ENCODE measurements at places on chromosomes 1 and 21.

DNA sequence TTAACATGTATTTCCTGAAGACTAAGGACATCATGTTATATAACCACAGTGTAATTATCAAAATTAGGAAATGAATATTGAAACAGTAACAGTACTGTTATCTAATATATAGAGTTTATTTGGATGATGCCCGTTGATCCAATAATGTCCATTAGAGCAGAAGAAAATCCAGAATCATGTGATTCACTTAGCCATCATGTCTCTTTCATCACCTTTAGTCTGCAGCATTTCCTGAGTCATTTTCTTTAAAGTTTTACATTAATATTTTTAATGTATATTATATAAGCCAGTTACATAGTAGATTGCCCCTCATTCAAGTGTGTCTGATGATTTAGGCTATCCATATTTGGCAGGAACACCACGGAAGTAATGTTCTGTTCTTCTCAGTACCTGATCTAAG is 28.9 kb downstream of the MPZL1 start:
- DNase-seq, result no peak

DNA sequence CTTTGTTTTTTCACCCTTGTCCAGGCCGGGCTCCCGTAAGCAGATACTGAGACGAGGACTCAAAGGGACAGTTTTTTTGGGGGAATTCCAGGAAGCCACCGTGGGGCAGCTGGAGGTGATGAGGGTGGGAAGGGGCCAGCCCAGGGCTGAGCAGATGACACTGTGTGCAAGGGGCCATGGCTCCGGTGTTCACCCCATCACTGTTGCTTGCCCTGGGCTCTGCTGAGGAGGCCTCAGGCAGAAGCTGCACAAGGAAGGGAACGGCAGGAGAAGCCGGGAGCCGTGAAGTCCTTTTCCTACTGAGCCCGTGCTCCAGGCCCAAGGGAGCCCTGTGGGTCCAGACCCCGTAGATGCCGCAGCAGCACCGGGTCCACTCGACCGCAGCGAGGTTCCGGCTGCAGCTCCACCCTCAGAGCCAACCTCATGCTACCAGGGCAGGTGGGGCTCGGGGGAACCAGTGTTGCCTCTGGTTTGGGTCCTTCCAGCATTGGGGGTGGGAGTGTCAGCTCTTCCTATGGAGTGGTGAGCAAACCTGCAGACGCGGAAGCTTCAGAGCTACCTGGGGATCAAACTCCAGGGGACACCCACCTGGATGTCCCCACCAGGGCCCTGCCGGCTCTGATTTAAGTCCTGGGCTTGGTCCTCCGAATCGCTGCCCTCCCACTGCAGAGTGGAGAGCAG is 4.3 kb upstream of the CALML6 start:
- peak; percentile 5 for DNase-seq

DNA sequence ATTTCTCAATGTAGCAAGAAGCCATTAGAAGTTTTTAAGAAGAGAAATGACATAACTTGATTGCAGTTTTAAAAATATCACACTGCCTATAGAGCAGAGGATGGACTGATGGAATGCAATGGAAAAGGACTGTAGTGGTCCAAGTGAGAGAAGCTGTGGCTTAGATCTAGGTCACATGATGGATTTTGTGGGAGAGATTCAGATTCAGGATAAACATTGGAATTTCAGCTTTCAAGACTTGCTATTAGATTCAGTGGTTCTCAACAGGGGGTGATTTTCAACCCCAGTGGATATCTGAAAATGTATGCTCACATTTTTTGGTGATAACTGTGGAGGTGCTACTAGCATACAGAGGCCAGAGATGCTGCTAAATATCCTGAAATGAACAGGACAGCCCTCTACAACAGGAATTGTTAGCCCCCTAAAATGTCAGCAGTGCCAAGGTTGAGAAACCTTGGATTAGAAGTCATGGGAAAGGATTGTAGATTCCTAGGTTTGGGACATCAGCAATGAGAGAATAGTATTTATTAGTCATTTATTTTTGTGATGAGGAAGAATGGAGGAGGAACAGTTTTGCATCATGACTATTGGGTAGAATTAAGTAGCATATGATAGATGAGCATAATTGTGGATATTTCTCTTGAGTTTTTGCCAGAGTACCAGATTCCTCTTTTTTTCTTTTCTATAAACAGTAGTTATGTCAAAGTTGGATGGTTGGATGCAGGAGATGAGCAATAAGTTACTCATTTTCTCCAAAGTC is 30.1 kb upstream of the KCNK2 start:
- no peak for DNase-seq

DNA sequence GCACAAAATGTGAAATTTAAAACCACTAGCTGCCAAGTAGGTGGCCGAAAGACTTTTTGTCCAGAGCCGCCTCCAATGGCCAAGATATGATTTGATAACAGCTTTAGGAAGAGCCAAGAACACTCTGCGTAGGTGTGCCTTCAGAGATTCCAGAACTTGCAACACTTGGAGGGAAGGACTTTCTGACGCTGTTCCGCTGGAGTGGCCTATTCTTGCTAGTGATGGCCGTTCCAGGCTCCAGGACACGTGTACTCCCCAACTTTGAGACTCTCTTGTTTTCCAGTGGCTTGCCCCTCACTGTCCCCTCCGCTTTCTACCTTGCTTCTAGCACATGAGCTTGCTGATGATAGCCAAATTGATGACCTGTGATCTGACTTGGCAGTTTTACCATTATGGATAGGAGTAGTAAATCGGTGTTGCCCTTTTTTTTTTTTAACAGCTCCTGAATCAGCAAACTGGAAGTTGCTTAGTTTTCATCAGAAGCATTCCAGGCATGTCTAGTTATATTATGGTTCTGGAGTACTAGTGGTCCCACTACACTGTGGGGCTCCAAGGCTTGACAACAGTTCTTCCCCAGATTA is 1.0 kb downstream of the PRDX6 start:
- DNase-seq, result no peak

DNA sequence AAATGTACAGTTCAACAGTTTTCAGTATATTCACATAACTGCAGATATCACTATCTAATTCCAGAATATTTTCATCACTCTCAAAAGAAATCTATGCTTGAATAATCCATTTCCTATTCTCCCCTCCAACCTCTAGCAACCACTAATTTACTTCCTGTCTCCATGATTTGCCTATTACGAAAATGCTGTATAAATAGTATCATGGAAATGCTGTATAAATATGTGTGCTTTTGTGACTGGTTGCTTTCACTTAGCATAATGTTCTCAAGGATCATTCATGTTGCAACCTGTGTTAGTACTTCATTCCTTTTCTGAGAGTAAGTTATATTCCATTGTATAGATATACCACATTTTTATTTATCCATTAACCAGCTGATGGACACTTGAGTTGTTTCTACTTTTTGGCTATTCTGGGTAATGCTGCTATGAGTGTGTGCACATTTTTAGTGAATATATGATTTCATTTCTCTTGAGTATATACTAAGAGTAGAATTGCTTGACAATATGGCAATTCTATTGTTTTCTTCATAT is 115.6 kb downstream of the TNFSF18 start:
- DNase-seq, result no peak

GRCh38 chr1:56301791-56302190 is 277.6 kb downstream of the PLPP3 start:
- no peak for DNase-seq

GRCh38 chr1:109296782-109297181 is 10.0 kb downstream of the MYBPHL start:
- no peak for DNase-seq

- DNase-seq, result no peak
Measured at GRCh38 chr1:21938732-21939538, 1.8 kb upstream of the HSPG2 start.

- no peak for DNase-seq
Measured at GRCh38 chr21:44596068-44596725, 3.9 kb upstream of the KRTAP10-6 start.

- no peak for DNase-seq
Measured at GRCh38 chr1:84859866-84860265, 33.1 kb downstream of the LPAR3 start.

DNA sequence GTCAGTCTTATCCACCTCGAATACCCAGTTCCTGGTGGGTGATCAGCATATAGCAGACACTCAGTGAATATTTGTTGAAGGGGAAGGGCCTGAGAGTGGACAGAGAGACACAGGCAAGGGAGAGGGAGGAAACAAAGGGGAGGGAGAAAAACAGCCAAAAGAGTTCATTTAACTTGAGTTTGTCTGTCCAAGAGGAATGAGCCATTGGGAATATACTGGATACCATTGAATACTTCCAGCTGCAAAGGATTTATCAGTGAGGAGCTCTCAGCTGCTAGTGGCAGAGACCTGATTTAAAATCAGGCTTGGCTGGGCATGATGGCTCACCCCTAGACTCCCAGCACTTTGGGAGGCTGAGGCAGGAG is 11.5 kb upstream of the BGLAP start:
- DNase-seq, result no peak

GRCh38 chr1:37439349-37439995 is 34.9 kb upstream of the ZC3H12A start:
- DNase-seq, result no peak

DNA sequence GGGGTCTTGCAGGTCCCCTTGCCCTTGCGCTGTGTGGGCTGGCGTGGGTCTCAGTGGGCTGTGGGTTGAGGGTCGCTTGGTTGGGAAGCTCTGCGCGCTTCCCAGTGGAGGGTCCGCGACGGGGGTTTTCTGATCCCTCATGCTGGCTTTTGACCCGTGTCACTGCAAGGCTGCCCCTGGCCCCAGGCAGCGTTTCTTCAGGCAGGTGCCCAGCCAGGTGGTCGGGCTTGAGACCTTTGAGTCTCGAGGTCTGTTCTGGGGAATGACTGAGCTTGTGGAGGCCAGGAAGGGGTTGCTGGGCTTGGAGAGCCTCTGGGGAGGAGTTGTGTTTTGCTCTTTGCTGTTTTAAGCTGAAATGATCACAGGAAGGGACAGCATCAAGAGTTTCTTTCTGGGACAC is 5.3 kb downstream of the SKI start:
- DNase-seq, result no peak

GRCh38 chr1:233514946-233515391 is 98.9 kb upstream of the KCNK1 start:
- DNase-seq, result no peak

GRCh38 chr1:13901039-13901438 is 201.1 kb downstream of the PRDM2 start:
- DNase-seq, result no peak

GRCh38 chr1:184563308-184563707 is 176.5 kb downstream of the C1orf21 start:
- DNase-seq, result no peak

DNA sequence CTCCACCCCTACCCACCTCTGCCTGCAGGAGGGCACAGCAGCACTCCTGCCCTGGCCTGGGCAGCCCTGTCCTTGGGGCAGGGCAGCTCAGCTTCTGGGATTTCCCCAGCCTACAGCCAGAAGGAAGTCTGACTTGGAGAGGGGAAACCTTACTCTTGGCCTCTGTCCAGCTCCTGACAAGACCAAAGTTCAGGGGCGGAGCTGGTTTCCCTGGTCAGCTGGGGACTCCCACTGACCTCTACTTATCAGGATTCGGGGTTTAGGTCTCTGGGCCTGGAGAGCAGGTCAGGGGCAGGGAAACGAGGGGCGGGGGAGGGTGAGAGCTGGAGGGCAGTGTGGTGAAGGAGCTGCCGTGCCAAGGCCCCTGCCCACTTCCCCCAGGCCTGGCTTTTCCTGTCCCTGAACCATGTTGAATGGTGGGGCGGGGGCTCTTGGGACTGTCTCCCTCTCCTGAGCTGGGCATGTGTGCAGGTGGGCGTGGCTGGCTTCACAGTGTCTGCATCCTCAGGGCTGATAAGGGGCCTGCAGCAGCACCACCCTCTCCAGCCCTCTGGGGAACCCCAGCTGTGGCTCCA is 16.8 kb upstream of the ETV3 start:
- DNase-seq, result no peak

DNA sequence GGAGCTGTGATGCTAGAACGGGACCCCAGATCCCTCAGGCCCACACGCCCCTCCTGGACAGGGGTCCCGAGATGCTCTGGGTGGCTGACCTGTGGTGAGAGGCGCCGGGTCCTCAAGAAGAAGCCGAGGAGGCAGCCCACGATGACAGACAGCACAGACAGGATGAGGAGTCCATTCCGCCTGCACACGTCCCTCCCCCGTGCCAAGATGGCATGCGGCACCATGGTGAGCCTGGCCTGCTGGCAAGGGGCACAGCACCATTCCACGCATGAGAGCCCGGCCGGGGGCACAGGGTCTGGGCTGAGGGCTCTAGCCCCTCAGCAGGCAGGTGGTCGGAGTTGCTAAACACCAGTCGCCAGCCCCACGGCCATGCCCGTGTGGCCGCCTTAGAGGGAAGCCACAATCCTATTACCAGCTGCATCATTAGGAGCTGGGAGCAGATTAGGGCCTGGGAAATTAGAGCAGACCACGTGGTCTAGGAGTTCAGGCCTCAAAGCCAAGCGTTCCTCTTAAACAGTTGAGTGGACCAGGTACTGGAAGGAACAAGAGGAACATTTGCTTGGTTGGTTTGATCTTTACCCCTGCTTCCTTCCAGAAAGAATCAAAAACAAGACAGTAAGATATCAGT is at the start of gene SLC1A7:
TSS of gene SLC1A7 (minus strand) at position 413 of the 628 bp plus-strand sequence. CDS start at position 224, 189 bp downstream.
- DNase-seq, result no peak

DNA sequence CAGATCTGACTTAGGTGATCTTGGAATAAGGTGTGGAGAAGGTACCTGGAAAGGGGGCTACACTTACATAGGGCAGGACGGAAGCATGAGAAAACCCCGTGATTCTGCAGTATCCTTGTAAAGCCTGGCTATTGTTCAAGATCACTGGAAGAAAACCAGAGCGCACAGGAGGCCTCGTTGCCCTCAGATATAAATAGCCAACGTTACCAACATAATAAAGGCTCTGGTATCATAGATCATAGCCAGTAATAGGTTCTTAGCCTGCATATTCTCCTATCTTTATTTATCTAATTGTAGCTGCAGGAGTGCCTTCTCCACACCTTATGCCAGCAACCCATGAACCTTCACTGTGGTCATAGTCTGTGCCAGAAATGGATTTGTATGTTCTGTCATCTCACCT is 35.9 kb upstream of the MPZL1 start:
- no peak for DNase-seq

GRCh38 chr21:41432562-41433460 is 6.8 kb downstream of the MX1 start:
- no peak for DNase-seq

DNA sequence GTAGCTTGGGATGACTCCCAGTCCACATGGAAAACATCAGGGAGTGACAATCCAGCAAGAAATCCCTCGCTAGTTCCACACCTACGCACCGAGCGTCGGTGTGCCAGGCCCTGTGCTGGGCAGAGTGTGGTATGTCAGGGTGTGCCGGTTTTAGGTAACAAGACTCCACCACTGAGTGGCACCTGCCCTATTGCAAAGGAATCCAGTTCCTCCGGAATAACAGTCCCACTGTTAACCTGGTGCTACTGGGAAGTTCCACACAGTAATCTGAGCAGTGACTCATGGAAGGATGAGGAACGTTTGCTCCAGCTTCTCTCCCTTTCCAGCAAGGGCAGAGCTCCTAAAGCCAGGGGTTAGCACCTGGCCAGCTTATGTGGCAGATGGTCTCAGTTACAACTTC is 14.3 kb downstream of the RNF207 start:
- DNase-seq, result no peak

DNA sequence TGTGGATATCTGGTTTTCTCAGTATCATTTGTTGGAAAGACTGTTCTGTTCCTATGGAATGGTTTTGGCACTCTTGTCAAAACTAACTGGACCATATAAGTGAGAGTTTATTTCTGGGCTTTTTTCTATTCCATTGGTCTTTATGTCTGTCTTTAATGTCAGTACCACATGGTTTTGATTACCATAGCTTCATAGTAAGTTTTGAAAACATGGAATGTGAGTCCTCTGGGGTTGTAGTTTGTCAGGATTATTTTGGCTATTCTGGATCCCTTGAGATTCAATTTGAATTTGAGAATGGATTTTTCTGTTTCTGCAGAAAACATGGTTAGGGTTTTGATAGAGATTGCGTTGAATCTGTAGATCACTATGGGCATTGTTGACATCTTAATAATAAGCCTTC is 107.9 kb downstream of the ZFYVE9 start:
- no peak for DNase-seq

Data from T-helper 1 cell (primary cell).